ENCODE measurements at places on chromosomes 16 and 17.

DNA sequence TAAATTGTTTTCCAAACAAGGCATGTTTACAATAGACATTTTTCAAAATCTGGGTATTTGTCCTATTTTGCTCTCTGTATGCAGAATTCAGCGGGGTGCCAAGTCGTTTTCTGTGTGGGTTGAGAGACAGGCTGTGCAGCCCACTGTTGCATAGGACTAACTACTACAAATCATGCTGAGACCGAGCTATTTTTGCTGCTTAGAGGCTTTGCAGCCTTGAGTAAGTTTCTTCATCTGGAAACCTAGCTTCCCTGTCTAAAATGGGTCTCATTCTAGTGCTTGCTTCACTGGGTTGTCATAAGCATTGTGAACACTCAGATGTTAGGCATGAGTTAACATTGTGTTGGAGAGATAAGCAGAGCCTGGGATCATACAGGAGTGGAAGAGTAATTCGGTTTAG lies 1.3 kb downstream of the PRPSAP2 start:
- no peak for DNase-seq

DNA sequence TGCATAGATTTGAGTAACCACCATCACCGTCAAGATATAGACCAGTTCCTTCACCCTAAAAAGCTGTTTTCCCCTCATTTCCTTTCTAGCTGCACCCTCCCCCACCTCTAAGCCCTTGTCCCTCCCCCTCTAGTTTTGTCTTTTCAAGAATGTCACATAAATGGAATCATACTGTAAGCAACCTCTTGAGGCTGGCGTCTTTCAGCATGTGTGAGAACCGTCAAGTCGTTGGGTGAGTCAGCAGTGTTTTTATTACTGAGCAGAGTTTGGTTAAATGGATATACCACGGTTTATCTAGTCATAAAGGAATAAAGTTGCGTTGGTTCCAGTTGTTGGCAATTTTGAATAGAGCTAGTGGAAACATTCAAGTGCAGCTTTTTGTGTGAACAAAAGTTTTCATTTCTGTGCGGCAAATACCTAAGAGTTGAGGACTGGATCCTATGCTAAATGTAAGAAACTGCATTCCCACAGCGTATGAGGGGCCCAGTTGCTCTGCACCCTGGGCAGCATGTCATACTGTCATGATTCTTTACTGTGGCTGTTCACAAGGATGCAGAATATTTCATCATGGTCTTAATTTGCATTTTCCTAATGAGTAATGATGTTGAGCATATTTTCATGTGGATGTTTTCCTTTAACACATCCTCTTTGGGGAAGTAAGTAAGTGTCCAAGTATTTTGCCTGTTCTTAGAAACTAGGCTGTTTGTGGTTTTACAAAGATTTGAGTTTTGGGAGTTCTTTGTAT lies 264.3 kb downstream of the CPPED1 start:
- no peak for DNase-seq

DNA sequence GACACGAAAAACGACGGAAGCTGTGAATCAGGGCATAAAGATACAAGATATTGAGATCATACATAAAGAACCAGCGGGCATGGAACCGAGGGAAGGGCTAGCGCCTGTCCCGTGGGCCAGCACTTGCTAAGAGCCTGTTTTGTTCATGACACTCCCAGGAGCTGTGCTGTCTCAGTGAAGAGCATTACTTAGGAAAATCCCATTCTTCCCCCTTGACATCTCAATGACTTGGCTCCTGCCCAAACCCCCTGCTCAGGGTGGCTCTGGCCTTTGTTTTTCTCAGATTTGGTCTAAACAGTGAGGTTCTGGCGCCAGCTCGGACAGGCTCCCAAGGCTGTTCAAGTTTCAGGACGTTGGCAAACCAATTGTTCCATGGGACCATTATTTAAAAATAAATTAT lies 79.1 kb upstream of the SEC14L1 start:
- no peak for DNase-seq

- no peak for DNase-seq
These were observed 235.6 kb downstream of the ZNF423 start for GRCh38 chr16:49620158-49620868.

DNA sequence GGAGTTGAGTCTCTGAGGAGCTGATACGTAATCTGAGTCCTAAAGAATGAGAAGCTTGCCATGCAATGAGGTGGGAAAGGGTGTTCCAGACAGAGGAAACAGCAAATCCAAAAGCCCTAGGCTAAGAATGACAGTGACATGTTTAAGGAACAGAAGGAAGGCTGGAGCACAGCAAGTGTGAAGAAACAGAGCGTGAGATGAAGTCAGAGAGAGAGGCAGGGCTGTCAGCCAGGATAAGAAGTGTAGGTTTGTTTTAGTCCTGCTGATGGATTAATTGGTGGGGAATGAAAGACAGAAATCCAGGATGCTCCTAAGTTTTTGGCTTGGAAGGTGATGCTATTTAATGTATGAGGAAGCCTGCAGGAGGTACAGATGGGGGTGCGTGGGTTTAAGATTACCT lies 14.5 kb downstream of the MMP28 start:
- DNase-seq, result no peak

DNA sequence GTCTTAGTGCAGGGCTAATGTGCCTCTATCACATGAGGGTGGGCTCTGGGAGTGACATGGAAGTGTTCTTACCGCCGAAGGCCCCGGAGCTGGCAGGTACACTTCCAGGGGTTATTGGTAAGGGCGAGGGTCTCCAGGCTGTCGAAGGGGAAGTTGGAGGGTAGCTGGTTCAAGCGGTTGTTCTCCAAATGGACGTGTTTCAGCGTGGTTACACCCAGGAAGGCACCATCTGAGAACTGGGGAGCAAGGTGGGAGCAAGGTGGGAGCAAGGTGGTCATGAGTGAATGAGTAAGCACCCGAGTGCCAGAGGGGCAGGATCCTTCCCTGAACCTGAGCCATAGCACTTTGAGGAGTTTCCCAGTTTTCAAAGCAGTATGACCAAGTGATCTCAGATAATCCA lies 3.0 kb downstream of the CHAD start:
- DNase-seq, result no peak

GRCh38 chr16:63787014-63787413 lies 1334.8 kb downstream of the CDH11 start:
- DNase-seq, result no peak

DNA sequence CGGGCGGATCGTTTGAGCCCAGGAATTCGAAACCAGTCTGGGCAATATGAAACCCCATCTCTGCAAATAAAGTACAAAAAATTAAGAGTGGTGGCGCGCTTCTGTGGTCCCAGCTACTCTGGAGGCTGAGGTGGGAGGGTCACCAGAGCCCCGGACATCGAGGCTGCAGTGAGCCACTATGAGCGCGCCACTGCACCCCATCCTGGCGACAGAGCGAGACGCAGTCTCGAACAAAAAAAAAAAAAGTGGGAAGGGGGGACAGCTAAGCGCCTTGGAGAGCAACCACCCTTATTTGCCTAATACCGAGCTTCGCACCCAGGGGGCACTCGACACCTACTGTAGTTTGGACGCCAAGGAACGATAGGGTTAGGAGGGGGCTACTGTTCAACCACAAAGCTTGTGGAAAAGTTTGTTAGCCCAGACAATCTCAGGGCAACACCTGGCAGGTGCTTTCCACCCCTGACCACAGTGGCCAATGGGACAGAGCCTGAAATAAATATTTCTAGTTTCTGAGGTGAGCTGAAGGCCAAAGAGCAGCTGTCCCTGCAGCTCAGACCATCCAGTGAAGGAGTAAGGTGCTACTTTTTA lies 847 bp upstream of the PSMC3IP start:
- DNase-seq, result peak; percentile 55
